ENCODE measurements at places on chromosomes 1 and 21.

DNA sequence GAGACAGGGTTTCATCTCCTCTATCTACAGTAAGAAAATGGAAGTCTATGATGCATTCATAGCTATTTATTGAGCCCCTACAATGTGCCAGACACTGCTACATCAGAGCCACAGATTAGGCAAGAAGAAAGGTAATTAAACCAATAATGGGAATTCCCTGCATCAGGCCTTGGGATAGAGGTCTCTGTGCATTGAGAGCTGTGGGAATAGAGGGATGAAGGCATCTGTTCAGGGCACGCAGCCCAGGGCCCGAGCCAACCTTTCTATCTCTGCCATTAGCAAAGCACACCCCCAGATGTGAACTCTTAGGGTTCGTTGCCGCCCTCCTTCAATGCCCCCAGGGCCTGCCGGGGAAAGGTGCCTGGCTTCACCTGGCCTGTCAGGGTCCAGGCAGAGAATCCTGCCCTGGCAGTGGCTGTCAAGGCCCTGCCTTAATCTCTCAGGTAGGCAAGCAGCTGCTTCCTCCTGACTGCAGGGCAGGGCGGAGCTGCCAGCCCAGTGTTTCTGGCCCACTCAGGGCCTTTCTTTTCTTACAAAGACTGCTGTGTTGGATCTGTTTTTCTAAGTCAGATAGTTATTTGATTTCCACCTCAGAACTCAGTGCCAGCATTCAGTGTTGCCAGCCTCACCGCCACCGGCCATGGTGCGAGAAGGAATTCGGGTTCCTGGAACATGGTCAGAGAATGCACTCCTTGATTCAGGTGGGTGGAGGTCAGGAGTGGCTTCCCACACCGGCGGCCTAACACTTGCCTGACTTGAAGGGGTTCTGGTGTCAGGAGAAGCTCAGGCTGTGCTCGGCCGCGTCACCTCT is 76.1 kb downstream of the PGM1 start:
- no peak for DNase-seq

GRCh38 chr1:245604979-245605378 is 450.2 kb downstream of the KIF26B start:
- no peak for DNase-seq

DNA sequence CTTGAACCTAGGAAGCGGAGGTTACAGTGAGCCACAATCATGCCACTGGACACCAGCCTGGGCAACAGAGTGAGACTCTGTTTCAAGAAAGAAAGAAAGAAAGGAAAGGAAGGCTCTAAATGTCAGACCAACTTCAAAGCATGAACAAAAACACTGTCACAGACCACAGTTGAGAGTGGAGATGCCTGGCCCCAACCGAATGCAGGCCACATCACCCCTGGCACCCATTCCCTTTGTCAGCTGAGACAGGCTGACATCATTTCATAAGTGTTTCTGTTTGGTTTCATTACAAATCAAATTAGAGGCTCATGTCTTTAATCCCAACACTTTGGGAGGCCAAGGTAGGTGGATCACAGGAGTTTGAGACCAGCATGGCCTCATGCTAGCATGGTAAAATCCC is 28.6 kb upstream of the NADK start:
- no peak for DNase-seq

DNA sequence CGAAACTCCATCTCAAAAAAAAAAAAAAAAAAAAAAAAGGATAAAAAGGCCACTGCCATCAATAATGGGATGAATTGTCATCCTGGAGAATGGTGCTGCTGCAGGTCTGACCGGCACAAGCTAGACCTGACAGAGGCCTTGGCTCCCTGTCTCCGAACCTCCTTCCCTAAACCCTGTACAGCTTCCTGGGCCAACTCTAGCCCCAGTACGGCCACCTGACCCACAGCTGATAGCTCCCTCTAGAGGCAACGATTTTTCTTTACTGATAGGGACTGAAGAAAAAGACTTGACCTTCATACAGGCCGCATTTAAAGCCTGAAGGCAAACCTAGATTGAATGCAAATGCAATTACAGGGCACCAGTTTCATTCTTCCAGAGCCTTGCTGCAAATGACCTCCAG is 30.7 kb downstream of the NOL9 start:
- no peak for DNase-seq

GRCh38 chr1:47991673-47992072 is 5.5 kb downstream of the TRABD2B start:
- no peak for DNase-seq

- no peak for DNase-seq
These were observed 19.1 kb upstream of the PRDM16 start for GRCh38 chr1:3049905-3050304.

DNA sequence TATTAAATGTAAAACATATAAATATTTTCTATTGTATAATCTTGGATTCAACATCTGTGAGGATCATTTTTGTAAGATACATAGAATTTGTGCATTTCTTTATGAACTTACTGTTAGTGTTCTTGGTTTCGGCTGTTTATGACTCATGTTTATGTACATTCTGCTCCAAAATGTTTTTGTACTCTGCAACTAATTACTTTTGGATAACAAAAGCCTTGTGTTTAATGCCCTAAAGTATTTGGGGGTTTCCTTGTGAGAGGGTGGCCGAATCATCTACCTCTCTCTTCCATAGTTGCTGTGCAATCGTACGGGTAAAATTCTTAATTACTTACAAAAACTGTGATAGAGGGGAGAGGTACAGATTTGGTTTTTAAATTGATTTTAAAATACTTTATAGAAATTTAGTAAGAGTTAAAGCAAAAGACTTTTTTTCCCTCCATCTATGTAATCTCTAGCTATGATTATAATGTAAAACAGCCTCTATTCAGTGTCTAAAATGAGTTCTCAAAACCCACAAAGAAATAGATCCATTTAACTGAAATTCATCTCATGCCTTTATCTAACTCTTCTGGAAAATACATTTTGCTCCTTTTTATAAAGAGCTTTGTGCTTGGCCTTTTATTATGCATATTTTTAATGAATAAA is 38.7 kb upstream of the LRRC8C start:
- no peak for DNase-seq

GRCh38 chr1:44327679-44328491 is 27.2 kb downstream of the ERI3 start:
- no peak for DNase-seq

DNA sequence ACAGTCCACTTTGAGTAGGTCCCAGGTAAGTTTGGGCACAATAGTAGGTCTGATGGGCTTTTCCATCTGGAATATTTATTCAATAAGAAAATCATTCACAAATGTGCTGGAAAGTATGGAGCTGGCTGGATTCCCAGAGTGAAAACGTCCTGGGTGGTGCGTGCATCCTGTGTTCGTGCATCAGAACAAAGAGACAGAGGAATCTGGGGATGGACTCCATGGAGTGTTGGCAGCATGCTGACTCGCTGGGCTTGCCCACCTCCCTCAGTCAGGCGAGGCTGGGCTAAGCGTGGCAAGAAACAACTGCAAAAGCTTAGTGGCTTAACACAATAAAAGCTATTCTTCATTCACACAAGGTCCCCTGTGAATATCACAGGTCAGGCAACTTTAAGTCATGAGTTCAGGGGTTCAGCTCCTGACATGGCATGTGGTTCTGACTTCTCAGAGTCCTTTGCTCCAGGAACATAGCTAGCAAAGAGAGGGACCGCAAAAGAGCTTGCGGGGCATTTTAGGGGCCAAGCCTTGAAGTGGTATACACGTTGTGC is 151.6 kb upstream of the ZNF644 start:
- no peak for DNase-seq

GRCh38 chr1:32761253-32761877 is 55.8 kb downstream of the YARS1 start:
- DNase-seq = no peak

DNA sequence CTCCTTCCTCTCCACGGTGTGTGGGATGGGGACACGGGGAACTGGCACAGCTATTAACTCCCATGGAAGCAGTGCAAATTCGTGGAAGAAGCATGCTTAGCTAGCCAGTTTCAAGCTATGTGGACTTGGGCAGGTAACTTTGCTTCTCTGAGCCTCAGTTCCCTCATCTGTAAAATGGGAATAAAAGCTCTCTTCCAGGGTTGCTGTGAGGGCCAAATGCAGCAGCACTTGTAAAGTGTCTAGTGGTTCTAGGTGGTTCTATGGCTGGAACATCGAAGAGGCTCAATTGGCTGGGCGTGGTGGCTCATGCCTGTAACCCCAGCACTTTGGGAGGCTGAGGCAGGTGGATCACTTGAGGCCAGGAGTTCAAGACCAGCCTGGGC is 43.3 kb downstream of the DHRS3 start:
- DNase-seq = no peak

DNA sequence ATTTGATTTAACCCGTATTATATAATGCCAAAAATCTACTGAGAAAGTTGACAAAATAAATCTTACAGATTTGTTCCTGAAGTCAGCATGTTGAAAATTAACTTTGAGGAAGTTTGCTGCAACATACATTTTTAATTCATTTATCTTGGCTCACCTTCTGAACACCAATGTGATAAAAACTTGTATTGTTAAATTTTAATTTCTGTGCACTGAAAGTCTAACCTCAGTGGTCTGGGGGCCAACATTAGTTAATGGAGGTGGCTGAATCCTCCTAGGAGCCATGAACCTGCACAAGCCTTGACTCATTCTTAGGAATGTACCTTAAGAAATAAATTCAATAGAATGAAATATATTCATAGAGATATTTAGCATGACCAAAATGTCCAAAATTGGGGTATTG is 95.3 kb downstream of the ADSS2 start:
- no peak for DNase-seq

DNA sequence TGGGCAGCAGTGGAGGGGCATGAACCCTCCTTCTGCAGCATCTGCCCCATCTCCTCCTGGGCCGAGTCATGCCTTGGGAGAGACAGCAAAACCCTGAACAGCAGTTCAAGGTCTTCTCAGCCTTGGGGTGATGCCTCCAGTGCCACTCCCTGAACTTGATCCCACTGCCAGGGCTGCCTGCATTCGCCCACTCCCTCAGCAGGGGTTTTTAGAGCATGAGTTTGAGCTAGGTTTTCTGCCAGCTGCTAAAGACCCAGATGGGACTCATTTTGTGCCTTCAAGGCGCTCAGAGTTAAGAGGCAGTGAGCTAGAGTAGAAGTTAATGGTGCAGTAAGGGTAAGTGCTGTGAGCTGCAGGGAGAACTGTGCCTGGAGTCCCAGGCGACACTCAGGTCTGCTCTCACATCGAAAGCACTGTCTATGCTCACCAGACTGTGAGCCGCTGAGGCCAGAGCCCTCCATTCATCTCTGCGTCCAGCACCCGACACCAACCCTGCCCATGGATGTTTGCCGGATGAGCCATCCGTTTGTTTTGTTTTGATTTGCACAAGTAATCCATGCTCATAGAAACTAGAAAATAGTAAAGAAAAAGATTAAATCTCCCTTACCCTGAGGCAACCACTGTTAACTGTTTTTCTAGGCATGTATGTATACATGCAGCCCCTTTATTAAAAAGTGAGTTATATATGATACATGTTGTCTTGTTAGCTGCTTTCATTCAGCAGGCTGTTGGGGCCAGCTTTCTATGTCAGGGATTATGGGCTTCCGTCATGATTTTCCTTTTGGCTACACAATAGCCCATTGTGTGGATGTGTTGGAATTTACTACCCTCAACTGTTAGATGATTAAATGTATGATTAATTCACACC is 67.8 kb downstream of the VPS26C start:
- no peak for DNase-seq

- no peak for DNase-seq
These were observed 16.5 kb upstream of the PIGM start for GRCh38 chr1:160048335-160048734.

GRCh38 chr1:151060007-151060656 is at the start of gene MLLT11:
TSS of gene MLLT11 (plus strand) at chr1:151060397. CDS start at chr1:151067225, 6,828 bp downstream.
- DNase-seq = no peak

DNA sequence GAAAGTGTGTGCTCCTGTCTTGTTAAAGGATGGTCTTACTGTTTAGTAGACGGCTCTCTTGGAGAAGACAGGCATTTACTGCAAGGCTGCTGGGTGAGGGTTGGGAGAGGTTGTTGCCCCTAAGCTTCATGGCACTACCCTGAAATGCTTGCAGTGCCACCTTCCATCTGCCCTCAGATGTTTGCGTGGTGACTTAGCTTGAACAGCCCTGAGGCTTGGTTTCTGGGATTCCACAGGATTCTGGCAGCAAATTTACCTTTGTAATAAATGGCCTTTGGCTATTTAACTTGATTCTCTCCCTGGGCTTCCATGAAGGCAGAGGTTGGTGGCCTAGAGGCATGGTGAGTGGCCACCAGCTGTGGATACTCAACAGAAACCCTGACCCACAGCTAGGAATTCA is 11.6 kb downstream of the MTARC1 start:
- no peak for DNase-seq

- peak; percentile 46 for DNase-seq
These were observed 637.3 kb downstream of the MATN1 start for GRCh38 chr1:30085811-30086770.

GRCh38 chr1:17286646-17287045 is 21.4 kb upstream of the PADI4 start:
- DNase-seq = no peak

DNA sequence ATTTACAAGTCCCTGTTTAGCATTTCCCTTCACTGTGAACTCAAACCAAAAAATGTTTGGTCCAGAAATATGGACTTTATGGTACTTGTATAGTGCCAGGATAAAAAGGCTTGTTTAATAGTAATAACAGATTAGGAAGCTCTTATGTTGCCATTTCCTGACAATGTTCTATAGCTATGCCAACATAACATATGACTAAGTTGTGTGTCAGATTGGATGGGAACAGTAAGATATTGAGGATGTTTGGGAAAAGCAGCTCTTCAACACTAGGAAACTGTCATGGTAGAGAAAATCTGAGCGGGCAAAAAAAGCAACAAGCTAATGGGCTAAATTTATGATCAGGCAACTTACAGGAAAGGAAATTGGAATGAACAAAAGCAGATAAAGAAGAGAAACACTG is 287.1 kb upstream of the ADGRL4 start:
- DNase-seq = no peak

DNA sequence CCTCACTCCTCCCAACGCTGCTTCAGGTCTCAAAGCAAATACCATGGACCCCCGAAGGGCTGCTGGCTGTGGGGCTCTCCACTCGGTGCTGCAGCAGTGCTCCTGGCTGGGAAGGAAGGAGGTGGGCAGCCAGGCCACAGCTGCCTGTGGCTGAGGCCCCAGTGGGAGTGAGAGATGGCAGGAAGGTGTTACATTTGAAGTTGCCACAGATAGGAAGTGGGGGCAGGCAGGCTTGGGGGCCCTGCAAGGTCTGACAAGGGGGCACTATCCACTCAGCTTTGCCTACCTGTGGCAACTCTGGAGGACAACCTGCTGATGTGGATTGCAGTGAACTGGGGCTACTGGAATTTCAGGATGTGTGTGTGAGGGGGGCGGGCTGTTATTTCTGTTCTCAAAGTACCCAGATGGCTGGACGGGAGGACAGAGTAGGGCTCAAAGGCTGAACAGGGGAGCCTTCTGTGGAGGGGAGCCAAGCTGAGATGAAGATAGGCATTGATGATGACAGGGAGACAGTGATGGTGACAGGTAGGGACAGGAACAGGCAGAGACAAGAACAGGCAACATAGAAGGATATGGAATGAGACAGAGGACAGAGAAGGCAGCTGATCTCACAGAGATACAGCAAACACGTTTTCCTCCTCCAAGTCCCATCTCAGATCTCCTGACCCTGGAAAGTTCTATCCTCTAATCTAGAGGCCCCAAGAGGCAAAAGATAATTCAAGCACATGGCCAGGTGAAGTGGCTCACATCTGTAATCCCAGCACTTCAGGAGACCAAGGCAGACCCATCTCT is 1.8 kb downstream of the ZNF683 start:
- DNase-seq = no peak

- DNase-seq = peak; percentile 24
These were observed 48.4 kb upstream of the CD34 start for GRCh38 chr1:207959141-207959825.

GRCh38 chr1:16178596-16179497 is 23.0 kb upstream of the EPHA2 start:
- DNase-seq = no peak

Measured in GM12892 (cell line).